ENCODE measurements at places on chromosomes 11 and 22.
A peak's percentile ranks its signal among the peaks of the same experiment; 100 is the strongest.

DNA sequence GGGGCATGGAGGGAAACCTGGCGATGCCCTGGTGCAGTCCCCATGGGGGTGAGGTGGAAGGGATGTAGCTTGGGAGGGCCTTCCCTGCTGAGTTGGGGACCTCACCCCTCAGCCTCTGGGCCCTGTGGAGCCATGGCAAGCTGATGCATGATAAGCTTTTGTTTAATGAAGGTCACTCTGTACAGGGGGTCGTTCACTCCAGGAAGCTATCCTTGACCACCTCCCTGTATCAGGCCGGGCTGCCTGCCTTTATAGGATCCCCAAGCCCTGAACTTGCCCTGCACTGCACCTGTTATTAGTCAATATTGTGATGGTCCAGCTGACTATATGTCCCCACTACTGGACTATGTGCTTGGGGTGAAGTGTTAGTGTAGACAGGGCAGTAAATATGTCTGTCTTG is 49.7 kb upstream of the MYEOV start:
- DNase-seq: no peak

GRCh38 chr22:43867839-43868635 is 5.7 kb upstream of the SULT4A1 start:
- DNase-seq: no peak

- no peak for DNase-seq
Measured at GRCh38 chr11:3148255-3148989, 16.7 kb downstream of the OSBPL5 start.

- no peak for DNase-seq
Measured at GRCh38 chr11:10798330-10798928, 10.3 kb downstream of the EIF4G2 start.

- no peak for DNase-seq
Measured at GRCh38 chr22:33539902-33540751, 380.1 kb downstream of the LARGE1 start.

- DNase-seq: no peak
Measured at GRCh38 chr11:66221726-66222236, 46.7 kb upstream of the RAB1B start.

DNA sequence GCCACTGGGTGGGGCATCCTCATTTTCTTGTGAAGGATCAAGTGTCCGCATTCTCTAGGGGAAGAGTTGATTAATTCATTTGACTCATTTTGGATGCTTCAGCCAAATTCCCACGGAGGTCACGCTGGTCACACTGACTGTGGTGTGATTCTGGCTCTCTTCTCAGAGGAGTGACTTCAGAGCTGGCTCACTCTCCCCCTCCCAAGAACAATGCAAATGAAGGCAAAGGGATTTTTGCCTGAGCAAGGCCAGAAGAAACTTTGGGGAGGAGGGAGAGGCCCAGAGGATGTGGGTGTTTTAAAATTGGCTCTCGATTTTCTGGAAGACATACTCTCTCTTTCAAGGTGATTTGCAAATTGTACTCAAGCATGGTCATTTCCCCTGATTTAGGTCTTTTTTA is 51.1 kb upstream of the LMO2 start:
- DNase-seq: no peak

DNA sequence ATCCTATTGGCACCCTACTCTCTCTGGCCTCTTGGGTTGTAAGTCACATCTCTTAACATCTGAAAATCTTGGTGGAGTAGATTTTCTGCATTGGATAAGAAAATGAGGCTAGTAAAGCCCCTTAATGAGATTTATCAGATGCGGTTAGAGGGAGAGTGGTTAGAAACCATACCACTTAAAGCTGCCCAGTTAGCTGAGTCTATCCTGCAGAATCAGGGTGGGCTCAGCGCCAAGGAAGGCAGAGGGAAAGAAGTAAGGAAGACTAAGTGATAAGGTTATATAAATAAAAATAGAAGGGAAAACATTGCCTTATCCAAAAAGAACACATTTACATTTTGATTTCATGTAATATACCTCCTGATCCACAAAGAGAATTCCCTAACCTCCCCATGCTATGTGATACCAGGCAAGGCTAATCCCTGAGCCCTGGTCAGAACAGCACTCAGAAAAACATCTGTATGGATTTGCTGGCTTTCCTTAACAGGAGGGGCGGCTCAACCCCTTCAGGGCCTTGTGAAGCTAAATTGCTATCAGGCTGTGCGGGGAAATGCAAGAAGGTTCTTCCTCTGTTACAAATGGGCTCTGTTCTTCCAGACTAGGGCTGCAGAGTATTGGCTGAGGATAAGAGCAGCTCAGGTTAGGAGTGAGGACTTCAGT is 101.7 kb downstream of the SNX19 start:
- no peak for DNase-seq

DNA sequence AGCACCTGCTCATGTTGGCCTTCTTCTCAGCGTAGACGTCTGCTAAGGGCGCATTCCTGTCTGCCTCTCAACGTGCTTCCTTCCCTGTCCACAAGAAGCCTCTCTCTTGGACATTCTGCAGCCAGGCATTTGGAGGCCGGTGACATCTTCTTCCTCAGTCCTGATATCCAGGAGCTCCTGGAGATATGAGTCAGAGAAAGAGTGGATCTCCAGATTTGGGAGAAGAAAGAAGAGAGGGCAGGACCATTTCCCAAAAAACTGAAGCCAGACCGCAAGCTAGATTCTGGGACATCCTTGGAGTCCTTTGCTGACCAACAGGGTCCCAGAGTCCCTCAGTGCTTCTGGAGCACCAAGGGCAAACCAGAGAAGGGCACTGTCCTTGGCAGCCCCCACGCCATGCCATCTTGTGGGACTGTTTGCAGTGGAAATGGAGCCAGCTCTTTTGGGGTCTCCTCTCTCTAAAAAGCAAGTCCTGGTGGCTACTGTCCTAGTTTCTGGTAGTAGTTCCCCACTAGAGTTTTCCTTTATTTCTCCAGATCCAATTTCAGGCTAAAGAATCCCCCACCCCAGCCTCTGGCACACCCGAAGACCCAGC is 36.1 kb upstream of the SYT13 start:
- DNase-seq: no peak

- DNase-seq: no peak
Measured at GRCh38 chr22:28297504-28297903, 378.4 kb upstream of the PITPNB start.

- no peak for DNase-seq
Measured at GRCh38 chr22:49869845-49870712, 16.4 kb downstream of the ZBED4 start.

- no peak for DNase-seq
Measured at GRCh38 chr22:41305646-41306045, 4.3 kb downstream of the ZC3H7B start.

- DNase-seq: no peak
Measured at GRCh38 chr11:73233211-73233610, 15.1 kb downstream of the P2RY2 start.

DNA sequence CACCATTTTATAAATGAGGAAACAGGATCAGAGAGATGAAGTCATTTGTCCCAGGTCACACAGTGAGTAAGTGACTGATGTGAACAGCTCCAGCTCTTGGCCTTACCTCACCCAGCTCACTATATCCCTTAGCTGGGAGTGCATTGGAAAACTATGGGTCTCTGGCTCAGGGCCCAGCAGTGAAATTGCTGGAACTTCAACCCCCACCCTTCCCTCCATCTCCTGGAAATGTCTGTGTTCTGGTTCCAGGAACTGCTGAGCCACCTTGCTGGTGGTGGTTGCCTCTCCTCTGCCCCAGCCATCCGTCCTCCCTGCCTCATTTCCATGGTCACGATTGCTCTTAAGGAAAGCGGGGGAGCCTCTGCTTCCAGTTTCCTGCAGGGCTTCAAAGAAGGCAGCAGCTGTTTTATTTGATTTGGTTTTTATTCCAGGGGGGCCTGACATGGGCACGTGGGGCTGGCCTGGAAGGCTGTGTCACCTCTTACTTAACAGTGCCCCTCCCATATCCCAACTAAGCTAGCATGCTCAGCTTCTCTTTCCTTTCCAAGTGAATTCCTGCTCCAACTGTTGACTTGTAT is 46.2 kb upstream of the CSTF3 start:
- DNase-seq: no peak

DNA sequence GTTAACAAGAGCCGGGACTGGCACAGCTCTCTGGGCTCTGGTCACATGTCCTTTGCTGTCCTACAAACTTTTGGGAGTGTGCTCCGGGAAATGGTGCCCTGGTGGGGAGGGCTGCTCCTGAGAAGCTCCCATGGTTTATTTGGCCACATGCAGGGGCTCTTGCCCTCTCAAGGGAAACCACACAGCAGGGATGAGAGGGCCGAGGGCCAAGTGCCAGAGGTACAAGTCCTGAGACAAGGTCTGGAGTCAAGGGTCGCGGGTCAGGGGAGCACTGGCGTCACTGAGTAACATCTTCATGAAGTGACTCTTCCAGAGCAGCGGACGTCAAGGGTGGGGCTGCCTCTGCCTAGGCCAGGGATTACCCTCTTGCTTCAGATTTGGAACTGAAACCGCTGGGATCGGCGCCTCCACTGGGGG is 1160.6 kb downstream of the TBC1D22A start:
- no peak for DNase-seq

GRCh38 chr11:45169310-45170072 is 23.1 kb downstream of the PRDM11 start:
- no peak for DNase-seq

DNA sequence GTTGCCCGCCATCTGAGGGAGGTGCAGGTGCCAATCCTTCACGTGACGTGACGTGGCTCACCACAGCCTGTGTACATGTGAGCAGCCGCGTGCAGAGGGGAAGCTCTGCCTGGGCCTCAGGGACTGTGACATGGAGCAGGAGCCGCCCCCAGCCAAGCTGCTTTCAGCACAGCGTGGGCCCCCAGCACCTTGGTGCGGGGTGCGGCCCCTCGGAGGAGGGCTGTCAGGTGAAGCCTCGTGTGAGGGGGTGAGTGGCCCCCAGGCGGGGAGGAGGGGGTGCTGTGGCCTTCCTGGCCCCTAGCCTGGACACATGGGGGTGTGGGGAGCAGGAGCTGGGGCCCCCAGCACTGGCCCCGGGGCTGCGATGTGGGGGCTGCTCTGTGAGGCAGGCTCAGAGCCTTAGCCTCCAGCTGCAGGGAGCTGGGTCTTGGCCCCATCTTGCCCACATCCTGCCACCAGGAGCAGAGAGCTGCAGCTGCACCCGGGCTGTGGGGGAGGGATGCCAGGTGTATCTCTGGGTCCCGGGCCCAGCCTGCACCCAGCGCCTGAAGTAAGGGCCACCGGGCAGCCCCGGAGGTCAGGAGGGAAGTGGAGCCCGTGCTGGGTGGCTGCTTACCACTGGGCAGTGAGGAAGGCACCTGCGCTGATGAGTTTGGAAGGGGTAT is at the start of gene ADORA2A:
Gene ADORA2A, plus strand, starts transcription at position 100 of the 665 bp plus-strand sequence. CDS start 5,806 bp downstream, outside the sequence.
- DNase-seq: peak; percentile 78

- no peak for DNase-seq
Measured at GRCh38 chr11:115885535-115886421, 381.6 kb upstream of the CADM1 start.

DNA sequence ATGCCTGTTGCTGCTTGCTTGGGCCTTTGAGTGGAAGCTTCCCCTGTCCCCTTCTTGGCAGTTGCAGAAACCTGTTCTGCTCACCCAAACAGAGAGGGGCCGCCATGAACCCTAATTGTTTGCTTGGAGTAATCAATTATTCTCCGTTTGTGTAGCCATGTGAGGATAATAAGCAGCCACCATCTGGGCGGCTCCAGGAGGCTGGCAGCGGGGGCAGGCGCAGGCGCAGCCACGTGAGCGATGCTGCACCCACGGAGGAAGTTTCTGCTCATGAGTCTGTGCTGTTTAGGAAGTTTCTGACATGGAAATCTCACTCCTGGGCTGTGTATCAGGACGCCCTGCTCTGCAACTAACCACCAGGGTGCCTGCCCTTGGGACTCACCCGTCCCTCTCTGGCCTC is 90.1 kb downstream of the MPPED1 start:
- no peak for DNase-seq

GRCh38 chr11:73528013-73528412 is 69.9 kb downstream of the FAM168A start:
- DNase-seq: no peak

DNA sequence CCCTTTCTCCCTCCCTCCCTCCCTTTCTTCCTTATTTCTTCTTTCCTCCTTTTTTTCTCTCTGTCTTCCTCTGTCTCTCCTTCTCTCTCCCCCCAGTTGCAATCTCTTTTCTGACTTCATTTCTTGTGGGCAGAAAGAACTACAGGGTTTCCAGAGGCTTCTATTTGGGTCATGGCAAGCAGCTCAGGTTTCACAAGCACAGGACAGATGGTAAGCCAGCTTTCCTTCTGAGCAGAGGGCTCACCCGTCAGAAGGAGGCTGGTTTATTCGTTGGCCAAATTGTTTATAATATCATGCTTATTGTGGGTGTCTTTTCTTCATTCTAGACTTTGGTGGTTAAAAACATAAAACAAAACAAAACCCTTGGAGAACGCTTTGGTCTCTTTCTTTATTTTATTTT is 58.9 kb upstream of the CLMP start:
- DNase-seq: no peak

DNA sequence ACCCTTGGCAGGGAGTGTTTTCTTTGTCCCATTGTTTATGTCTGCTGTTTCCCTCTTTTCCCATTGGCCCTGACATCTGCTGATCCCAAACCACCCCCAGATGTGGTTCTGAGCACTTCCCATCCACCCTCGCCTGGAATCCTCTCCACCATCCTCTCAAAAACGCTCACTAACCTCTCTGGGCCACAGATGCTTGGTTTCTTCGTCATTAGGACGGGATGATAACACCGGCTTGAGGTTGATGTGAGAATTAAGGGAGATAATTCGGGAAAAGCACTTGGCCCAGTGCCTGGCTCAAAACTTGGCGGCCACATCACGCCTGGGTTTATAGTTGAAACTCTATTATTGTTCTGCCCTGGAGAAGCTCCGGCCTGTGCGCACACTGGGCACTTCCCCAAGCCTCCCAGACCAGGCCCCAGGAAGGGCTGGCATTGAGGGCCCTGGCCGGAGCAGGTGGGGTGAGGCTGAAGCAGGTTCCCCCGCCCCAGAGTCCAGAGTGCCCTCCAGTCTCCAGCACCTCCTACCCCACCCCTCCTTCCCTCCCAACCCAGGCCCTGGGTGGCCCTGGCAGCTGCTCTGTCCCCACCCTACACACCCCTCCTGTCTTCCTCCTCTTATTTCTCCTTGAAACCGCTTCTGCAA is 63.7 kb downstream of the CYTH4 start:
- DNase-seq: no peak

- DNase-seq: no peak
Measured at GRCh38 chr11:2780850-2781407, 81.1 kb upstream of the KCNQ1OT1 start.

GRCh38 chr11:26522912-26523610 is 49.0 kb downstream of the MUC15 start:
- DNase-seq: no peak

DNA sequence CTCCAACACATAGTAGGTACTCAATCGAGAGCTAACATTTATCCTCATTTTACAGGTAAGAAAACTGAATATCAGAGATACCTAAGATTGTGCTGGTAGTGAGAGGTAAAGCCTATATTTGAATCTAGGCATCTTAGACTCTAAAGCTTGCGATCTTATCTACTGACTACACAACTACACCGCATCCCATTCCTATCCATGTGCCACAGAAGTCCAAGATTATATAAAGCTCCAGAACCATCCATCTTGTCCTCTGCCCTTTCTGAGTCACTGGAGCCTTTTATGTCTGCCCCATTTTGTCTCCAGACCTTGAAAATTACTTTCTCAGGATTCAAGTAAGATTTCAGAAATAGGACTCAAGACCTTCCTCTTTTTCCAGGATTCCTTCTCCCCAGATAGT is 84.4 kb downstream of the OR5AK2 start:
- no peak for DNase-seq

GRCh38 chr11:64660205-64660604 is 62.8 kb downstream of the NRXN2 start:
- DNase-seq: no peak

GRCh38 chr11:131800452-131800851 is 430.0 kb downstream of the NTM start:
- DNase-seq: no peak
